Activated T-helper 1 cell treated with anti-CD3 and anti-CD28 coated beads, Interleukin-12 subunit alpha, Interleukin-12 subunit beta, Interleukin-2, Interleukin-4 antibody, amounts not matched to agents 30 ng/mL and 10 ng/mL and 1 ng/mL, durations not matched to agents 14 hours and 24 hours and 36 hours (primary cell): ENCODE measurements at places on chromosomes 16 and 17.

- DNase-seq, result no peak
Observed at GRCh38 chr17:41553987-41554680, 17.7 kb downstream of the KRT9 start.

DNA sequence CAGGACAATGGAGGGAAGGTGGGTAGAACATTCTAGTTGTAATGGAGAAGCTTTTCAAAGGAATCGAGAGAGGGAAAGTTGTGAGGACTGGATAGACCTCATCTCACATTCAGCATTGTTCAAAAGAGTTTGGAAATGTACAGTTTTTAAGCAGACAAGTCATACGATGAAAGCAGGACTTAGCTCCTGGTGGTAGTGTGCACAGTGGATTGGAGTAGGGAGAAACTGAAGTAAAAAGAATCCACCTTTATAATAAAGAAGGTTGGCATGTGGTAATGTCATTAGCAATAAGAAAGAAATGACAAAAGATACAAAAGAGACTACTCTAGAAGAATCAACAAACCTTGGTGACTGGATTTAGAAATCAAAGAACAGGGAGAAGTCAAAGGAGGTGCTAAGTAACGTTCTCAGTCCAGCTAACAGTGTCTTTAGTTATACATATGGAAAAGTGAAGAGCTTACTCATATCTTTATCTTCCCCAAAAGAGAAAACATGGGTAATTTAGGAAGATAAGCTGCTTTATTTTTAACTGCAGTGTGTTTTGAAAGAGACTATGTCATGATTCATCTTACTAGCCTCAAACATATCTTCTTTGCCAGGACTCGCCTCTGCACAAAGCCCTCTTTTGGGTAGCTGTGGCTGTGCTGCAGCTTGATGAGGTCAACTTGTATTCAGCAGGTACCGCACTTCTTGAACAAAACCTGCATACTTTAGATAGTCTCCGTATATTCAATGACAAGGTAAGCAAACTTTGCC, 18.7 kb upstream of the EVI2A start:
- DNase-seq, result no peak

- DNase-seq, result no peak
Observed at GRCh38 chr16:27531826-27532800, 17.6 kb downstream of the GTF3C1 start.

DNA sequence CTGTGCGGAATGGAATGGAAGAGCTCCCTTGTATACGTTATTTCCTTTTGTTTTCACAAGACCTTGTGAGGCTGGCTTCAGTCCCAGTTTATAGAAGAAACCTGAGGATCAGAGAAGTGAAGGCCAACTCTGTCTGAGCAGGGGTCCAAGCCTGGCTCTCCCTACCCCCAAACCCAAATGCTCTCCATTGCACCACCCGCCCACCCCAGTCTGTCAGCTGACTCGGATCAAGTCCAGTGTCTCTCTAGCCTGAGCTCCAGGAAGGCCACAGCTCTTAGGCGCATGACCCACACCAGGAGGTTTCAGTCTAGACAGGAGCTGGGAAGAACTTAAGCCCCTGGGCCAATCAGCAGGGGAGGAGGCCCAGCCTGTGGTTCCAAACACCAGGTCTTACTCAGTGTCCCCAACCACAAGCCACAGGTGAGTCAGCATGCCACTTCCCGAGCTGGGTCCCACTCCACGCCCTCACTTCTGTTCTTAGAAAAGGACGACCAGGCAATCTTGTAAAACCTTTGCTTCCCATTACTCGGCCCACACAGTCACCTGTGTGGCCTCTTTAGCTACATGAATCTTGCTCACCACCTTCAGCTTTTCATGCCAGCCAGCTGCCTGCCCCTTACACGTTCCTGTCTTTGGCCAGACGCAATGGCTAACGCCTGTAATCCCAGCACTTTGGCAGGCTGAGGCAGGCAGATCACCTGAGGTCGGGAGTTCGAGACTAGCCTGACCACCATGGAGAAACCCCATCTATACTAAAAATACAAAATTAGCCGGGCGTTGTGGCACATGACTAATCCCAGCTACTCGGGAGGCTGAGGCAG, 27.8 kb downstream of the TK2 start:
- peak; percentile 88 for DNase-seq

DNA sequence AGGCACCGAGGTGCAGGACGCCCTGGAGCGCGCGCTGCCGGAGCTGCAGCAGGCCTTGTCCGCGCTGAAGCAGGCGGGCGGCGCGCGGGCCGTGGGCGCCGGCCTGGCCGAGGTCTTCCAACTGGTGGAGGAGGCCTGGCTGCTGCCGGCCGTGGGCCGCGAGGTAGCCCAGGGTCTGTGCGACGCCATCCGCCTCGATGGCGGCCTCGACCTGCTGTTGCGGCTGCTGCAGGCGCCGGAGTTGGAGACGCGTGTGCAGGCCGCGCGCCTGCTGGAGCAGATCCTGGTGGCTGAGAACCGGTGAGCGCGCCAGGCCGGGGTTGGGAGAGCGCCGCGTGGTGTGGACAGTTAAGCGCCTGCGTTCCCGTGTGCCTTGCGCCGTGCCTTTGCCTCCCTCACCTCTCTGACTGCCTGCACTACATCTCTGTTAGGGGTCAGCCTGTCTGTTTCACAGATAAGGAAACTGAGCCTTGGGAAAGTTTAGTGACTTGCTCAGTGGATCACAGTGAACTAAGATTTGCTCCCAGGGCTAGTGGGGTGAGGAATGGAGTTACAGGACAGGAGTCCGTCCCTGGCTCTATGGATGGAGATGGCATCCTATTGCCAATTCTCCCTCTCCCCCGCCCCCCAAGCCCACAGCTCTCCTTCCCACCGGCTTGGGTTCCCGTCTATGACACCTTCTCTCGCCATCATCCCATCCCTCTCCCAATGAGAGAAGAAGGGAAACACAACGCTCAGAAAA, 880 bp downstream of the SARM1 start:
- no peak for DNase-seq

- no peak for DNase-seq
Observed at GRCh38 chr17:63634816-63635215, 12.6 kb downstream of the MAP3K3 start.

DNA sequence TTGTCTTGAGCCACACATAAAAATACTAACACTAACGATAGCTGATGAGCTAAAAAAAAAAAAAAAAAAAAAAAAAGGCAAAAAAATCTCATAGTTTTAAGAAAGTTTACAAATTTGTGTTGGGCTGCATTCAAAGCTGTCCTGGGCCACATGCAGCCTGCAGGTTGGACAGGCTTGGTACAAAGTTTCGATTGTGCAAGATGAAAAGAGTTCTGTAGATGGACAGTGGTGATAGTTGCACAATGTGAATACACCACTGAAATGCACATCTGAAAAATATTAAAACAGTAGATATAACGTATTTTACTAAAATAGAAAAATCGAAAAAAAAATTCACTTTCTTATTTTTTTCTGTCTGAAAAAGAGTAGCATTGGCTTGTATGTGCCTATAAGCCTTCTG, 42.9 kb downstream of the AMFR start:
- no peak for DNase-seq

GRCh38 chr17:73318836-73319235, 7.0 kb upstream of the CDC42EP4 start:
- no peak for DNase-seq

- no peak for DNase-seq
Observed at GRCh38 chr16:77393955-77394354, 40.9 kb downstream of the ADAMTS18 start.

GRCh38 chr17:73286863-73287296, 24.9 kb downstream of the CDC42EP4 start:
- DNase-seq, result no peak

DNA sequence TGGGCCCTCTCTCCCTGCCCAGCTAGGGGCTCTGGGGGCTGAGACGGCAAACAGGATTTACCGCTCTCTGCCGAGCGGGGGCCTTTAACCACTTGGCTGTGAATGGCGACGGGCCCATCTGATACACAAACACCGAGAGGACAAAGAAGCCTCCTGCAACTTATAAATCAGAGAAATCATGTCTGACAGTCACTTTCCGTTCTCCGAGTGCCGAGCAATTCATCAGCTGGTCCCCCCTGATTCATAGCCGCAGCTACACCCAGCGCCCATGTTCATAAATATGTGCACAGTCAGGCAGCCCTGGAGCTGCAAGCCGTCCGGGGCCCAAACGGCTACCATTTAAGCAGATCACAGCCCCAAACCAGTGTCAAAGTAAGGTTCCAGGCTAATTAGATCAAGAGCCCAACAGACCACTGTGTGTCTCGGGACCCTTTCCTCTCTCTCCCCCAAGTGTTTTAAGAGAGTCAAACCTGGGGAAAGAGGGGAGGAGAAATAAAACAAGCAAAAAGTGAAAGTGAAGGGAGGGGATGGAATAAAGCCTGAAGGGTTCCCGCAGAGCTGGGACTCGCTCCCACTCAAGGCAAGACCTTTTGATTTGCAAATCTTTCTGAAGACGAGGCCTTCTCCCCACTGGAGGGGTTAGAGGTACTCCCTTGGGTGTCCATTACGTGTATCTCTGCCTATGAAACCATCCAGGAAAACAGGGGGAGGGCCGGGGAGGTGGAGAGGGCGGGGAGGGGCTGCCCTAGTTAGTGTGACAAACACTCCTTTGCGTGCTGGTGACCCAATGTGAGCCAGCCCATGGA, 154.7 kb downstream of the C16orf78 start:
- no peak for DNase-seq

DNA sequence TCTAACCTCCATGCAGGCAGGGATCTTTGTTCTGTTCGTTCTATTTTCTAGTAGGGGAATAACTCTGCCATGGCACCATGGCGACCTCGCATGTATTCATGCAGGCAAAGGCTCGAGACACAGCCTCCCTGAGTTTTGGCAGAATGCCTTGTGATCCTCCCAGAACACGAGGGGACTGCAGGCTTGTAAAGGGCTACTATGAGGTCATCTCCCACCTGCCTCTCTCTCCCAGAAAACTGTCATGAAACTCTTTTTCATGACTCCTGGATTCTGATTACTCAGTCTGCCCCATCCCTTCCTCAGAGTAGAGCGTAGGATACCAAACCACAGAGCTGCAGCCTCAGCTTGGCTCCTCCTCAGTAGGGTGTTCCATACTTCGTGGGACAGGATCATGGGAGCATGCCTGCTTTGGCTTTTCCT, 64.3 kb downstream of the IGF2BP1 start:
- no peak for DNase-seq

GRCh38 chr16:87608400-87608985, 6.2 kb downstream of the JPH3 start:
- DNase-seq, result peak; percentile 27
